ENCODE measurements at places on chromosomes 4 and X. TPM values are rescaled to one million over a fixed set of nuclear protein-coding genes. Genes with fewer than 3 reads are reported as not detected.

VEGFD gene
- total RNA-seq = 4.1 TPM

HS6ST2 gene
- 0.32 TPM for total RNA-seq

SMR3B gene
- not detected for total RNA-seq

COX7B2 gene
- total RNA-seq = not detected

Measured in posterior vena cava (tissue), 2 donors.